ENCODE measurements at places on chromosomes 3 and 15.

- no peak for DNase-seq
Measured at GRCh38 chr15:49438962-49439631, 16.1 kb downstream of the FGF7 start.

DNA sequence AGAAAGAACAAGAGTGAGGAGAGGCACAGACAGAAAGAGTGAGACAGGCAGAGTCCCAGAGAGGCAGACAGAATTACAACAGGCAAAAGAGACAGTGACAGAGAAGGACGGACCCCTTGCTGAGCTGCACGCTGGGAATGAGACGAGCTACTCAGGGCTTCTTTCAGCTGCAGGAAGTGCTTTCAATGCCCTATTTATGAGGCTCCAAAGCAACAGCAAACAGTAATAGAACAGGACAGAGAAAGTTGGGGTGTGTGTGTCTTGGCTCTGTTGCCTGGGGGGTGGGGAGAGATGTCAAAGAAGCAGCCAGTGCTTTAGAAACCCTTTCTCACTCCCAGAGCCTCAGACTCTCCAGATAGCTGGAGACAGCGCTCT, 502 bp upstream of the TIMP4 start:
- no peak for DNase-seq

DNA sequence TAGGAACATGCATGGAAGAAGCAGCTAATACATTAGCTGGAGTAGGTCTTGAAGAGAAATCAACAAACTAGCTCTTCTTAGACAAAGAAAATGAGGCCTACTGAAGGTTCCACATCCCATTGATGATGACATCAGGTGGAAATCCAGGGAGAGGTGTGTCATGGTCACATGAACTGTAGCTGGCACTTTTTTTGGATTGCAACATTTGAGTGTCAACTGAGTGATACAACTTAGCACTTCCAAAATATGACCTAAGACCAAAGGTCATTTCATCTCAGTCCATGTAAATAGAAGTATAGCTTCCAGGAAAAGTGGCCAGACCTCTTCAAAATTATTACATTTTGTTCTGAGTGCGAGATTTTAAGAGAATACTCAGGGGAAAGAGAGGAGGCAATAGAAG, 117.2 kb upstream of the MEIS2 start:
- DNase-seq: no peak

DNA sequence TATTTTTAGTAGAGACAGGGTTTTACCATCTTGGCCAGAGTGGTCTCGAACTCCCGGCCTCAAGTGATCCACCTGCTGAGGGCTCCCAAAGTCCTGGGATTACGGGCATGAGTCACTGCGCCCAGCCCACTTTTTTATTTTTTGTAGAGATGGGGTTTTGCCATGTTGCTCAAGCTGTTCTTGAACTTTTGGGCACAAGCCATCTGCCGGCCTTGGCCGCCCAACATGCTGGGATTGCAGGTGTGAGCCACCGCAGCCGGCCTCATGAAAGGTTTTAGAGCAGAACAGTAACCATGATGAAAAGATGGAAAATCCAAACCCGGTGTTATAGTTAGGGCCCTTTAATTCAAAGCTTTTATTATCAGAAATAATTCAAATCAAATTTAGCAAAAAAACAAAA, 15.6 kb upstream of the MB21D2 start:
- no peak for DNase-seq

DNA sequence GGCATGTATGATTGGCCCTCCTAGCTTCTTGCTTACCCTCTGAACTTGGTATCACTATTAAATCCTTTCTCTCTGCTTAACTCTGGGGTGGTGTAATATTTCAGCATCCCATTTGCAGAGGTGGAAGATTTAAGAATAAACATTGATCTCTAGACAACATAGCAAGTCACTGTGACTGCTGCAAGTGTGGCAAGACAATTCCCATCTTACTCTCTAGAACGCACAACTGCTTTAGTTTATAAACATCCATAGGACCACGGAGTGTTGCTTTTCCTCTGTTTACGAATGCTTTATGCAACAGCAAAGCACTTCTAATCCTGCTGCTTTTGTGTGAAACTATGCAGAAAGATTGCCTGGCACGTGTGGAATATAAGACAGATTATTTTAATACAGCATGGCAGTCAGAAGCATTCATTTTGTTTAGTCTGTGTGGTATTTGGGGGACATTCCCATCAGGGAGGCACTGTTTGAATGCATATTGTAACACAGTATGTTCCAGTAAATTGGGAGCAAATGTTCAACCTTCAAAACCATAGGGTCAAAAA, 338.9 kb upstream of the TMCO5A start:
- no peak for DNase-seq

GRCh38 chr3:129433565-129433964, 5.1 kb upstream of the EFCAB12 start:
- no peak for DNase-seq
